ENCODE measurements at places on chromosomes 3 and 15.
A peak's percentile ranks its signal among the peaks of the same experiment; 100 is the strongest.

DNA sequence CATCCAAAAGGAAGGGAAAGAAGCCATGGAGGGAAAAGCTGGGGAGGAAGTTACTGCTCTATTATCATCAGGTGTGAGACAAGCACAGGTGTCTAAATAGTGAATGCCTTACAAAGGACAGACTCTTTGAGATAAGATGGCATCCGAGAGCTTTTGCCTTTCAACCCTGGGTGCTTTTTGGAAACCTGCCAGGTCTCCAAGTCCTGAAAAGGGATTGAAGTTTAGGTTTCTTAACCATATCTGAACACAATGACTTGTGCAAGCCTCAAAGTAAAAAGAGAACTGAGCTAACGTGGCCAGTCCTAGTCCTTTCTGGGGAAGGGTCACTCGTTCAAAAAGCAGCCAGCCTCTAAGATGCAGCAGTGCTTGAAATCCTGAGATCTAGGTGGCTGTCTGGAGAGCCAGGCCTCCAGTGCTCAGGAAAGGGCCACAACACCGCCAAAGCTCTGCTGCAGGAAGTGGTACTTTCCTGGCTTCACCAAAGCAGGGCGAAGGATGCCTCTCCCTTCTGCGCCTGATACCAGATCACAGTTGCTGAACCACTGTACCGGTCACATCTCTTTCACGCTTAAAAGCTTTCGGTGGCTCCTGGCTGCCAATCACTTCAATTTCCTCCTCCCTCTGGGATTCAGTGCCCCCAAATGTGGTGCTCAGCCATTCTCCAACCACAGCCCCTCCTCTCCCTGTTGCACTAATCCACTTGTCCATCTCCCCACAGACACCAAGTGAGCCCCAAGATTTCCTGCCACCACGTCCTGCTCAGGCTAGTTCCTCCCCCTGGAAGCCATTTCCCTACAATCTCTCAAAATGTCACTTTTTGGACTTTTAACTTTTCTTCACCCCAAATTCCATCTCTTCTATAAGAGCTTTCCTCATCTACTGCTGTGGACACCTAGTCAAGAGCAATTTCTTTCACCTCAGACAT, 104.1 kb upstream of the LPP start:
- DNase-seq = no peak

DNA sequence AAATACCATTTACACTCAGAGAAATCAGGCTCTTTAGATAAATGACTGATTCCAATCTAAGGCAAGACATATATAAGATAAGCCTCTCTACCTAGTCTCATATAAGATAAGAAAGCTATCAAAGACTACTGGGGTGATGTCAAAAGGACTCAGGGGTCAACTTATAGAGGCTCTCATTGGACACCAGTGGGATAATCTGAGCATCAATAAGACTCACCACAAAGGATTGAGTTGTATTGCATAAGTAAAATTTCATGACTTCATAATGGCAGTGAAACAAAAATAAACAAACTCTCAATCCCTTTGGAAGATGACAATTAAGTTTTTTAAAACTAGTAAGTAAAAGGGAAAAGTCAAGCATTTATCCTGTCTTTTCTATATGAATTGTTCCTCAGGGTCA, 317.8 kb downstream of the SHQ1 start:
- no peak for DNase-seq

GRCh38 chr3:5188419-5189221, 1.1 kb downstream of the EDEM1 start:
- DNase-seq = no peak

GRCh38 chr3:186930143-186930640, at the start of gene ST6GAL1:
Gene ST6GAL1, plus strand, starts transcription at chr3:186930526. Its CDS starts 112,178 bp downstream, at chr3:187042704.
- DNase-seq = peak; percentile 86

GRCh38 chr3:3356846-3357245, 177.4 kb upstream of the CRBN start:
- no peak for DNase-seq

- DNase-seq = no peak
Observed at GRCh38 chr15:81889485-81889881, 156.3 kb downstream of the MEX3B start.

DNA sequence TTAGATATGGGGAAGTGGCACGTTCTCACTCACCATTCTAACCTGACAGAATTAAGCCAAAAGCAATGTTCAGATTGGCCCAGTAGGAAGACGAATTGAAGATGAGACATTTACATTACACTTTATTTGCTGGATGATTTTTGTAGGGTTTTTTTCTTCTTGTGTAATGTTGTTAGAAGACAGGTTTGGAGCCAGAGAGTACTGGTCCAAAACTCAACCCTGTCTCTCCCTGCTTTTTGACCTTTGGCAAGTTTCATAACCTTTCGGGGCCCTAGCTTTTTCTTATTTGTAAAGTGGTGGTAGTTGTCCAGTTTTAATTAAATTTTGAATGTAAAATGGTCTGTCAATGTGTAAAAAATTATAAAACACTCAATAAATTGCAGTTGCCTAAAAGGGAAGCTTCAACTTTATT, 29.5 kb downstream of the PDE8A start:
- no peak for DNase-seq

DNA sequence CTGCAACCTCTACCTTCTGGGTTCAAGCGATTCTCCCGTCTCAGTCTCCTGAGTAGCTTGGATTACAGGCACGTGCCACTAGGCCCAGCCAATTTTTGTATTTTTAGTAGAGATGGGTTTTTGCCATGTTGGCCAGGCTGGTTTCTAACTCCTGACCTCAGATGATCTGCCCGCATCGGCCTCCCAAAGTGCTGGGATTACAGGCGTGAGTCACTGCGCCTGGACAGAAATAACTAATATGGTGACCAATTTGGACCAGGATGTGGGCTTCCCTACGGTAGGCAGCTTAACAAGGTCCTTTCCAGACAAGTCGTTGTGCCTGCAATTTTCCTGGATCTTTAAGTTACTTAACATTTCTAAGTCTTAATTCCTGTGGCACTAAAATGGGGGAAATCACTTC, 14.8 kb downstream of the WDR53 start:
- no peak for DNase-seq

DNA sequence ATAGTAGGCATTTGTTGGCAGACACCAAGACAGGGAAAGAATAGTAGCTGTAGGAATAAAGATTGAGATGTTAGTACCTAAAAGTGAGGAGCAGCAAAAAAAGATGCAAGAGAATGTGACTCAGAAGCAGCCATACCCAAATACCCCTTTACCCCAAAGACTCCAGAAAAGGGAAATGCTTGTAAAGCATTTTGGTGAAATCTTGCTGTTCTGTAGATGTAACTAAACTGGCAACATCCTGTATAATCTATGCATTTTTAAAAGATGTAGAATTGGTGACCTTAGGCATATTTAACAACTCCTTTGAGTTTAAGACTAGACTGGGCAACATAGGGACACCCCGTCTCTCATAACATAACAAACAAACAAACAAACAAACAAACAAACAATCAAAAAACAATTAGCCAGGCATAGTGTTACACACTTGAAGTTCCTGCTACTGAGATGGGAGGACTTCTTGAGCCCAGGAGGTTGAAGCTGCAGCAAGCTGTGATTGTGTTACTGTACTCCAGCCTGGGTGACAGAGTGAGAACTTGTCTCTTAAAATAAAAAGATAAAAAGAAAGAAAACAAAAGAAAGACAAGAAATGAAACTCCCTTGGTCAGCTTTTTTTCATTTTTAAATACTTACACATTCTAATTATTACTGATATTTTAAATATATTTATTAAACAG, 361.5 kb upstream of the KCNH8 start:
- DNase-seq = no peak

DNA sequence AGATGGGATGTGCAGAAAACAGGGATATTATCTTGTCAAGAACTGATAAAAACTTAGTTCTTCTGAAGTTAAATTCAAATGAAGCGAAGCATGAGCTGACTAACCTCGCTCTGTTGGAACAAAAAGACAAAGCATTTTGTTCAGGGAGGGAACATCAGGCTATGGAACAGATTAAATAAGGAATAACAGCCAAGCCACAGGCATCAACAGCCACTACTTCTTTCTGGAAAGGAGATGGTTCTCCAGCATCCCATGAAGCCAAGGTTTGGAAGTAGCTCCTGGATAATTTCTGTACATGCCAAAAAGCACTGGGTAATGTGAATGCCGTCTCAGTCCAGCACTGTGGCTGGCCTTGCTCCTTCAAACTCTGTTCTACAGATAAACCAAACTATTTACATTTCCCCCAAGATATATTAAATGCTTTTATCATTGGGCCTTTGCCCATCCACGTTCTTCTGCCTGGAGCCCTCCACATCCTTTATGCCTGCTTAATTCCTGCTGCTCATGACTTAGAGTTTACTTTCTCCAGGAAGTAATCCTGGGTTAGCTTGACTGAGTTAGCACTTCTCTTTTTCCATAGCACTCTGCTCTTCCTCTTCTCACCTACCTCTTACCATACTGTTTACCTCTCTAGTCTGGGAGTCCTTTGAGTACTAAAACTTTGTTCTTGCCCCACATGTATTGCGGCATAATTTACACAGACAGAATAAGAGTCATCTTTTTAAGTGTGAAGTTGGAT, 232.0 kb downstream of the CLSTN2 start:
- DNase-seq = no peak

GRCh38 chr3:94441494-94441847, 378.6 kb downstream of the NSUN3 start:
- DNase-seq = no peak

DNA sequence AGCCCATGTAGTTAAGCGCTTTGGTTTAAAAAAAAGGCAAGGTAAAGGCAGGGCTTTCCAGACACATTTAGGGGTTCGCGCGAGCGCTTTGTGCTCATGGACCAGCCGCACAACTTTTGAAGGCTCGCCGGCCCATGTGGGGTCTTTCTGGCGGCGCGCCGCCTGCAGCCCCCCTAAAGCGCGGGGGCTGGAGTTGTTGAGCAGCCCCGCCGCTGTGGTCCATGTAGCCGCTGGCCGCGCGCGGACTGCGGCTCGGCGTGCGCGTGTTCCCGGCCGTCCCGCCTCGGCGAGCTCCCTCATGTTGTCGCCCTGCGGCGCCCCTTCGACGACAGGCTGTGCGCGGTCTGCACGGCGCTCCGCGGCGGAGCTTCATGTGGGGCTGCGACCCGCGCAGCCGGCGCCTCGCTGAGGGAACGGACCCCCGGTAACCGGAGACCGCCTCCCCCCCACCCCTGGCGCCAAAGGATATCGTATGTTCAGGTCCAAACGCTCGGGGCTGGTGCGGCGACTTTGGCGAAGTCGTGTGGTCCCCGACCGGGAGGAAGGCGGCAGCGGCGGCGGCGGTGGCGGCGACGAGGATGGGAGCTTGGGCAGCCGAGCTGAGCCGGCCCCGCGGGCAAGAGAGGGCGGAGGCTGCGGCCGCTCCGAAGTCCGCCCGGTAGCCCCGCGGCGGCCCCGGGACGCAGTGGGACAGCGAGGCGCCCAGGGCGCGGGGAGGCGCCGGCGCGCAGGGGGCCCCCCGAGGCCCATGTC, 927 bp downstream of the SMAD6 start:
- DNase-seq = no peak

- no peak for DNase-seq
Observed at GRCh38 chr3:32551087-32551486, 19.6 kb downstream of the DYNC1LI1 start.

GRCh38 chr15:81216422-81216821, 19.7 kb downstream of the IL16 start:
- no peak for DNase-seq

- DNase-seq = no peak
Observed at GRCh38 chr15:71385026-71385425, 269.8 kb downstream of the THSD4 start.

GRCh38 chr3:60645801-60646200, 605.5 kb downstream of the FHIT start:
- DNase-seq = no peak

GRCh38 chr3:190266913-190267290, 55.3 kb downstream of the CLDN1 start:
- no peak for DNase-seq

DNA sequence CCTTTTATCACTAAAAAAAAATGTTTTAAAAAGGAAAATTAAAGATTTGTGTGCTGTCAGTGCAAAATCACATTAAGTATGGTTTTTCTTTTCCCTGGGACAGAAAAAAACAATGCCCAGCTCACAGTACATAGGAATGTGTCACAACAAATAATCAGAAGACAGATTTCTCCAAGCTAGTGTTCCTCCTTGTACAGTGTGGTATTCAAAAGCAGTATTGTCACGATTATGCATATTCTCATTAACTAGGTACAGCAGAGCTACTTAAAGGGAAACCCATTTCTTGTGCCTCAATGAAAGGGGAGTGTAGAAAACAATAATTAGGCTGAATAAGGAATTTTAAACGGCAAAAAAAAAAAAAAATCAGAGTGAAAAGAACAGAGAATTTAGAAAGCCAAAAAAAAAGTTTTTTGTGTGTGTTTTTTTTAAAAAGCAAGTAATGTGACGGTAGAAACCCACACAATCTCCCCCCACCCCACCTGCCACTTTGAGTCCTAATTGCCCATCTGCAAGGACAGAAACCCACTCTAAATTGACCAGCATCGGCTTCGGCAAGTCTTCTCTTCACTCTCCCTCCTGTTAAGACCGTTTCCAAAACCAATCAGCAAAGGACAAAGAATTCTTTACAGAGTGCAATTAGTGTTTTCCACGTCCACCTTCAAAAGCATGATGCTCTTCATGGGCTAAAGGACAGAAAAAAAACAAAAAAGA, 41.0 kb downstream of the EIF4E3 start:
- DNase-seq = no peak

GRCh38 chr3:184738982-184739381, 27.1 kb upstream of the MAGEF1 start:
- no peak for DNase-seq

All from aorta (tissue), 5 donors.